ENCODE measurements at places on chromosomes 12 and 14.
A peak's percentile ranks its signal among the peaks of the same experiment; 100 is the strongest.

- DNase-seq = no peak
Measured at GRCh38 chr14:99619835-99620834, 16.1 kb upstream of the CCDC85C start.

DNA sequence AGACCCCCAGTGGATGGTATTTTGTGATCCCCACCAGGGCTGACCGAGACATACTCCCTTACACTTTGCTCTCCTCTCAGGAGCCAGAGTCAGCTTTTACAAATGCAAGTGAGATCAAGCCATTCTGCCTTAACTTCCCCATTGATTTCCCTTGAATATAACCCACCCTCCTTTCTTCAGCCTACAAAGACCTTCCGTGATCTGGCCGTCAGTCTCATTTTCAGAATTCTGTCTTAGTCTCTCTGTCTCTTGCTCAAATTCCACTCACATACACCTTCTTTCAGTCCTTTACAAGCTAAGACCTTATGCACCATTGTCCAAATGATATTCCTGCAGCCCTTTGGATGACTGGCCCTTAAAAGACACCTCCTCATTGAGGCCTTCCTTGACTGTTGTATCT lies 39.0 kb upstream of the ELK3 start:
- DNase-seq = no peak

- no peak for DNase-seq
Measured at GRCh38 chr12:75341873-75342272, 7.4 kb downstream of the GLIPR1L1 start.

DNA sequence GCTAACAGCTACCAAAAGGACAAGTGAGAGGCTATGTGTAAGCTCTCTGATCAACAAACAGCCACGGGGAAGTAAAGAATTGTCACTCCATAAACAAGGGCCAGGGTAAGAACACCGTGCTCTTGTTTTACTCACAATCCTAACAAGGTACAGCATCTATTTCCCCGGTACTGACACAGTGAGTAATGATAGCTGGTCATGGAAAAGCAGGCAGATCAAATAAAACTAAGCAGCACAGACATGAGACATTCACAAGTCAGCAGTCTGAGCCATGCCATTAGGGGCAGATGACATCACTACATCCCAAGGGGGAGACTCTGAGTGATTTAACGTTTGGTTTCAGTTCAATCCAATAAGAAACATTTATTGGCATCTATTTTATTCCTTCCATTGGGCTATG lies 54.4 kb downstream of the ARL6IP4 start:
- DNase-seq = no peak

DNA sequence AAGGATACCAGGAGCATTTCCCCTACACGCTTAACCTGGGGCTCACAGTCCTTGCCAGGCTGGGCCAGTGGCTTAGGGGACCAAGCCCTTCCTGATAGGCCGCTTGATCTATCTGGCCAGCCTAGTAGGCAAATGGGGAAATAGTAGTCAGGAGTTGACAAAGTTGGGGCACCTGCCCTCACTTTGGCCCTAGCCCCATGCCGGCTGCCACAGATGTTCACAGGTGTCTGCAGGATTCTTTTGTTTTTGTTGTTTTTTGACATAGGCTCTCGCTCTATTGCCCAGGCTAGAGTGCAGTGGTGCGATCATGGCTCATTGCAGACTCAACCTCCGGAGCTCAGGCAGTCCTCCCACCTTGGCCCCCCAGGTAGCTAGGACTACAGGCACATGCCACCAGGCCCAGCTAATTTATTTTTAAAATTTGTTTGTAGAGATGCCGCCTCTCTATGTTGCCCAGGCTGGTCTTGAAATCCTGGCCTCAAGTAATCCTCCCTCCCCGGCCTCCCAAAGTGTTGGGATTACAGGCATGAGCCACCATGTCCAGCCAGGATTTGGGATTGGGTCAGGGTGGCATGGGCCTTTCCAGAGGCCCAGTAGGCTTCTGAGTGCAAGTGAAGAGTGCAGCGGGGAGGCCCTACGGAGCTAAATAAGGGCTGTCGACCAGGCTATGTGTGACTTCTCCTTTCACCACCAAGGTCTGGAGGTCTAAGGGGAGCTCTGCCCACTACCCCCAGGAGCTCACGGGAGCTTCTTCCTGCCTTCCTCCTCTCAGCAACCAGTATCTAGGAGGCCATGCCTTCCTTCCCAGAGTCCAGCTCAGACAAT lies 15.5 kb upstream of the HDAC7 start:
- DNase-seq = no peak

GRCh38 chr12:118727196-118727978 lies 254.0 kb upstream of the SRRM4 start:
- no peak for DNase-seq

- DNase-seq = no peak
Measured at GRCh38 chr14:22945642-22946041, 11.2 kb downstream of the HAUS4 start.

DNA sequence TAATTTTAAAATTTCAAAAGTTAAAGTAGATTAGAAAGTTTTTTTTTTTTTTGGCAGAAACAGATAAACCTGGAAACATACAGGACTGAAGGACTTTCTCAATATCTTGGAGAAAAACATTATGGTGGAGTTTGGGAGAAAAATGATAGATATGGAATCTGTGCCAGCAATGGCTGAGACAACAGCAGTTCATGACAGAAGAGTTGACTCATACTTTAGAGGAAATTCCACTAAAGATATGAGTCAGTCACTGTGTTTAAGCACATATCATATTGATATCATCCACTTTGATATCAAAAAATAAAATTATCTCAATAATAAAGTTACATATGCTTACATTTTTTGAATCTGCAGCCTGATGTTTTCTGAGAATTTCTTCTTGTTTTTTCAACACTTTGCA lies 193.9 kb upstream of the OR4E1 start:
- DNase-seq = no peak

DNA sequence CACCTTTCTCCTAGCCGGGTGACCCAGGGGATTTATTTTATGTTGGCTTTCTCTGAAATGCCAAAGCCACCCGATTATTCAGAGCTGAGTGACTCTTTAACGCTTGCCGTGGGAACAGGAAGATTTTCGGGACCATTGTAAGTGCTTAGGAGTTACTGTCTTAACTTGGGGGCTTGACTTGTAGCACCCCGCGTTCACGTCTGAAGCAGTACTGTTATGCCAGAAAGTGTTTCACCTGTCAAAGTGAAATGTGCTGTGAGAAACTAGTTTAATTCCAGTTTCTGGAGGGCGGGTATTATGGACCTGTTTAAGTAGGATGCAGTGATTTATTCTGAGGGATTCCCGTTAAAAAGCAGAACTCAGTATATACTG lies 218 bp downstream of the LYSET start:
- peak; percentile 5 for DNase-seq

- DNase-seq = no peak
Measured at GRCh38 chr12:60172266-60173211, 576.7 kb downstream of the SLC16A7 start.

DNA sequence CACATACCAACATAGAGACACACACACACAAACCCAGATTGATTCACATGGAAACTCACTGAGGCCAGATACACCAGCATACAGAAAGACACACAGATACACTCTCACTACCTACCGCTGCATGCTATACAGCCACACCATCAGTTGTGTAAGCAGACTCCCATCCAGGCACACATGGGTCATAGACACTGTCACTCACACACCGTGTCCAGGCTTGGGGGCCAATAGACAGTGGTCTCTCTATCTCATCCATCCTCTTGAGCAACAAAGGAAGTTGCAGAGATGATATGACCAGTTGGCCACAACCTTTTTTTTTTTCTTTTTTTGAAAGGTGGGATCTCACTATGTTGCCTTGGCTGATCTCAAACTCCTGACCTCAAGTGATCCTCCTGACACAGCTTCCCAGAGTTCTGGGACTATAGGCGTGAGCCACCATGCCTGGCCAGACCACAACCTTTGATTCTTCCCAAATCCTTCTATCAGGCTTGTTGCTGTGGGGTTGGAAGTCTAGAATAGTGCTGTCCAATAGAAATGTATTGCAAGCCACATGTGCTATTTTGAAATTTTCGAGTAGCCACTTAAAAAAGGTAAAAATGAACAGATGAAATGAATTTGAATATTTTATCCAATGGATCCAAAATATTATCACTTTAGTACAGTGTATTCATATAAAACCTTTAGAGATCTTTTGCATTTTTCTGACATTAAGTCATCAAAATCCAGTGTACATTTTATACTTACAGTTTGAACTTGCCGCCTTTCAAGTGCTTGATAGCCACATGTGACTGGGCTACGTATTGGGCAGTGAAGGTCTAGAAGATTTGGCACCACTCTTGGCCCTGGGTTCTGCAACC lies 7.4 kb downstream of the LRP1-AS start:
- DNase-seq = no peak

All from right renal cortex interstitium (tissue), 3 donors.